Type B pancreatic cell (in vitro differentiated cells): ENCODE measurements at places on chromosomes 7 and 10.

DNA sequence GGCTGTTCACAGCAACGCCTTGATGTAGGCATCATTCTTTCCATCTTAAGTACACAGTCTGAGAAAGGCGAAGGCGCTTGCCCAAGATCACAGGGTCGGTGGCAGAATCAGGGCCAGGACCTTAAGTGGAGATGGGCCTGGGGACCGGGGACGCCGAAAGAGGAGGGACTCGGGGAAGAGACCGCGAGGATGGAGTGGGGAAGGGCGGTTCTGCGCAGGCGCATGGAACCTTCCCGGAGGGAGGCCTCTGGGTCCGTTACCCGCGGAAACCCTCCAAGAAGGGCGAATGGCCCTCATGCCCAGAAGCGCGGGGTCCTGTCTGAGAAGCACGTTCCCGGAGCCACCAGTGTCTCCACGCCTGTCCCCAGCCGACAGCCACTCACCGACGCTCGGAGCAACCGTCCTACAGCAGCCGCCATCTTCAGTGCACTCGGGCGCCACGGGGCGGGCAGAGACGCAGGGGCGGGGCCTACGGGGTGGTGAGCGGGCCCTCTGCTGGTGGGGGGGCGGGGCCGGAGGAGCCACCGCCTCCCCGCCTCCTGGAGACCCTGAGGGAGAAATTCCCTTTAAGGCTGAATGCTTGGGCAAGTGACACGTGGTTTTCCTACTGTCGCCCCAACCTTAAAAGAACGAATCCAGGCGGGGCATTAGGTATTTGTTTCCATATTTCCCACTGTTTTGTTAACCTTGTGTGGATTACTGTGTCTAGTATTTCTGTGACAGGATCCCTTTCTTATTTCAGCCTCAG lies at the start of gene PRDX3:
PRDX3 (minus strand) TSS at position 441 of the 748 bp plus-strand sequence; CDS start at position 419, 22 bp downstream.
- H3K4me1 ChIP-seq = peaks cover 19% of the 10 kb centered on the region
- H3K4me3 ChIP-seq = peak within 1 kb of the TSS; percentile 98
- peaks cover 11% of the 10 kb centered on the region for H3K36me3 ChIP-seq
- peak; percentile 95 for DNase-seq
- H3K27ac ChIP-seq = peak within 1 kb of the TSS; percentile 91

GRCh38 chr10:36345175-36345533 lies 703.1 kb upstream of the FZD8 start:
- no peak for DNase-seq
- H3K4me1 ChIP-seq = no peaks in the 10 kb centered on the region
- H3K36me3 ChIP-seq = no peaks in the 10 kb centered on the region
- no peak overlapping the region for H3K27ac ChIP-seq
- H3K27me3 ChIP-seq = no peaks in the 10 kb centered on the region

DNA sequence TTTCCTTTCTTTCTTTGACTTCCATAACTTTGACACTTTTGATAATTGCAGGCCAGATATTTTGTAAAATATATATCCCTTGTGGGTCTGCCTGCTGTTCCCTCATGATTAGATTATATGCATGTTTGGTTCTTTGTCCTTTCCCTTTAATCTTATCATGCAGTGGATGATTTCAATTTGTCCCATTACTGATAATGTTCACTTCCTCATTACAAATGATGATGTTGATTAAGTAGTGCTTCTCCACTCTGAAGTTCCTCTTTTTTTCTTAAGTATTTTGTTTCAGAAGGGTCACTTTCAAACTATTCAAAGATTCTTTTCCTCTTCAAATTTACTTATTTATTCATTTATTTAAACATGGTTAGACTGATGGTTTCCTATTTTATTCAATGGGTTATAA lies 898.1 kb downstream of the XPNPEP1 start:
- no peak overlapping the region for H3K27ac ChIP-seq
- H3K27me3 ChIP-seq = no peaks in the 10 kb centered on the region
- no peaks in the 10 kb centered on the region for H3K4me1 ChIP-seq
- DNase-seq = no peak
- no peaks in the 10 kb centered on the region for H3K36me3 ChIP-seq
- H3K4me3 ChIP-seq = no peak overlapping the region

DNA sequence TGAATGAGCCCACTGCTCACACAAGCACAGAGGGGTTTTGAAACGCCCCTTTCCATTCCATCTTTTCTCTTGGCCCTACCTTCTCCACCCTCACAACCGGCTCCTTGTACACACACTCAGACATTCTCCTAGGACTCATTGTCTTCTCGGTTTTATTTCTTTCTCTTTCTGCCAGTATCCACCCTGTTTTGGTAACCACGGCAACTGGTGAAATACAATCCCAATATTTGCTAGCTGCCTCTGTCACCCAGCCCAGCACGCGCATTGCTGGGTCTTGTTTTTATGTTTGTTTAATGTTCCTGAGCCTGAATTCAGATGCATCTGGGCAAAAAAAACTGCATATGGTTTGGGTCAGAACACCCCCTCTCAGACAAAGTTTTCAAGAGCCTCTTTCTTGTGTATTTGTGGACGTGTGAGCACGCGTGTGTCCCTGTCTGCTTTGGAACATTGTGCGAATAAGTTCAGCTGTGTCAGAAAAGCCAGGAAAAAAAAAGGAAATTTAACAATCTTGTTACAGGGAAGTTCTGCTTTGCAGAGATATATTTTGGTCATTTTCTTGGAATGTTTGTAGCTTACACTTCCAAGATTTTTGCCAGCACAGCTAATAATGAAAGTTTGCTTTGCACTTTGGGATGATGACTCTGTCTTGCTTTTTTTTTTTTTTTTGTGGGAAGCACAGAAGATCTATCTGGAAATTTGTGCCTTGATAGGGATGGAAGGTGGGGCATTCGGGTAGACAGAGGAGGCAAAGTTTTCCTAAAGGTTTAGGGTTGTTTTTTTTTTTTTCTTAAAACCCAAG lies 225.9 kb downstream of the TRIL start:
- no peak overlapping the region for H3K4me3 ChIP-seq
- no peak for DNase-seq
- peaks cover 3% of the 10 kb centered on the region for H3K36me3 ChIP-seq
- peaks cover 45% of the 10 kb centered on the region for H3K4me1 ChIP-seq
- no peak overlapping the region for H3K27ac ChIP-seq

GRCh38 chr7:156665101-156665500 lies 24.5 kb downstream of the RNF32 start:
- H3K36me3 ChIP-seq = peaks cover 8% of the 10 kb centered on the region
- peaks cover 19% of the 10 kb centered on the region for H3K4me1 ChIP-seq
- no peak for DNase-seq
- H3K4me3 ChIP-seq = peak overlapping the region; percentile 22

- H3K27me3 ChIP-seq = no peaks in the 10 kb centered on the region
- peaks cover 3% of the 10 kb centered on the region for H3K36me3 ChIP-seq
- no peak overlapping the region for H3K4me3 ChIP-seq
- no peak for DNase-seq
- no peaks in the 10 kb centered on the region for H3K4me1 ChIP-seq
Observed at GRCh38 chr10:35185260-35186034, 58.8 kb downstream of the CREM start.

DNA sequence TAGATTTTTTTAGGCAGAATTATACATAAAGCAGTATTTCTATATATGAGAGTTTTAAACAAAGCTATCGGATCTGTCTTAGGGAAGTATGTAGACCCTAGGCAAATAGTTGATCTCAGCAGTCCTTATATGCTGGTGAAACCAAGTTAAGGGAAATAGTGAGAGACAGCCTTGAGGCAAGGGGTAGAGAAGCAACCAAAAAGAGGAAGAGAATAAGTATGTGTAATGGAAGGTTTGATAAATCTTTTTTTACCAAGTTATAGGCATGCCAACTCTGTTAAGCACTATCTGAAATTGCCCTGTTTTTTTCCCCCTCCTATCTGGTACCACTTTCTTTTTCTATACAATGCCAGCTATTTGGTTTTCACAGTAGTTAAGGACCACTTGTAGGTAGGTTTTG lies 19.9 kb downstream of the SPAG6 start:
- H3K36me3 ChIP-seq = no peaks in the 10 kb centered on the region
- H3K27ac ChIP-seq = no peak overlapping the region
- DNase-seq = no peak

DNA sequence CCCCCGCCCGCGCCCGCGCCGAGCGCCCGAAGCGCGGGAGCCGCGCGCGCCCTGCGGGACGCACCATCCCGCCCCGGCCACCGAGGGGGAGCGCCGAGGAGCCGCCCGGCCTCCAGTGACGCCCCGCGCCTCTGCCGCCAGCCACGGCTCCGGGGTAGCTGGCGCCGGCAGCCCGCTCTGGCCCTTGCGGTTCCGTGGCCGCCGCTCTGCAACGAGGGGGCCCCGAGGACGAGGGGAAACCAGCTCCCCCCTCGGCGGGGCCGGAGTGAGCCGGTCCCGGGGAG lies at the start of gene PAXIP1:
PAXIP1 (minus strand) TSS at position 33 of the 284 bp plus-strand sequence. CDS start 195 bp downstream, outside the sequence.
- H3K27me3 ChIP-seq = no peaks in the 10 kb centered on the region
- peak within 1 kb of the TSS; percentile 97 for H3K4me3 ChIP-seq
- H3K36me3 ChIP-seq = peaks cover 9% of the 10 kb centered on the region
- peak within 1 kb of the TSS; percentile 97 for H3K27ac ChIP-seq

GRCh38 chr7:117021366-117021765 lies 68.1 kb downstream of the ST7 start:
- H3K36me3 ChIP-seq = no peaks in the 10 kb centered on the region
- peaks cover 15% of the 10 kb centered on the region for H3K4me1 ChIP-seq
- H3K27me3 ChIP-seq = no peaks in the 10 kb centered on the region
- no peak overlapping the region for H3K27ac ChIP-seq
- H3K4me3 ChIP-seq = no peak overlapping the region
- DNase-seq = no peak

DNA sequence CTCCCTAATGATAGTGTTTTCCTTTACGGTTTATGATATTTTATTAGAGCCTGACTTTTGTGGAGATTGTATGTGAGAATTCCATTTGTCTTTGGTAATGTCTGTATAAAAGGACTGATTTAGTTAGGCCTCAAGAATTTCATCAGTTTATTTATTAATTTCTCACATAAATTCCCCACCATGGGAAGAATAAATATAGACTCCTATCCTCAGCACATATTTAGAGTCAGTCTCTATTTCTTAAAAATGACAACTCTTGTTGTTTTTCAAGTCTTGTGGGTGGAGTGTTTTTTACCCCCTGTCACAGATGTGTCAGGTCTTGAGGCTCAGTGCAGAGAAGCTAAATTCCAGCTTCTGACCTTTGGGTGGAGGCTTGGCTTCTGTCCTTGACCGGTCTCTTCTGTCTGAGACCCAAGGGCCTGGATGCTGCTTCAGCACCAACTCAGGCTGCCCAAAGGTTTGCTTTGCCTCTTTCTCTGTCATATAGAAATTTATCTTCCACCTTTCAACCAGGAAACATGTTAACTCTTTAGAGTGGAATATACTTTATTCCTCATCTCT lies 117.3 kb upstream of the INHBA start:
- no peak overlapping the region for H3K4me3 ChIP-seq
- no peak overlapping the region for H3K27ac ChIP-seq
- DNase-seq = no peak
- no peaks in the 10 kb centered on the region for H3K4me1 ChIP-seq
- no peaks in the 10 kb centered on the region for H3K36me3 ChIP-seq

DNA sequence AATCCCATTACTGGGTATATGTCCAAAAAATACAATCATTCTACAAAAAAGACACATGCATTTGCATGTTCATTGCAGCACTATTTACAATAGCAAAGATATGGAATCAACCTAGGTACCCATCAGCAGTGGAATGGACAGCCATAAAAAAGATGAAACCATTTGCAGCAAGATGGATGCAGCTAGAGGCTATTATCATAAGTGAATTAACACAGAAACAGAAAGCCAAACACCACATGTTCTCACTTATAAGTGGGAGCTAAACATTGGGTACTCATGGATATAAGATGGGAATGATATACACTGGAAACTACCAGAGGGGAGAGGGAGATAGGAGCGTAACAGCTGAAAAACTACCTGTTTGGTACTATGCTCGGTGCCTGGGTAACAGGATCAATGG lies 154.0 kb downstream of the TMEM26 start:
- H3K27ac ChIP-seq = no peak overlapping the region
- peaks cover 4% of the 10 kb centered on the region for H3K36me3 ChIP-seq
- peaks cover 6% of the 10 kb centered on the region for H3K4me1 ChIP-seq
- H3K27me3 ChIP-seq = peaks cover 3% of the 10 kb centered on the region
- no peak for DNase-seq

DNA sequence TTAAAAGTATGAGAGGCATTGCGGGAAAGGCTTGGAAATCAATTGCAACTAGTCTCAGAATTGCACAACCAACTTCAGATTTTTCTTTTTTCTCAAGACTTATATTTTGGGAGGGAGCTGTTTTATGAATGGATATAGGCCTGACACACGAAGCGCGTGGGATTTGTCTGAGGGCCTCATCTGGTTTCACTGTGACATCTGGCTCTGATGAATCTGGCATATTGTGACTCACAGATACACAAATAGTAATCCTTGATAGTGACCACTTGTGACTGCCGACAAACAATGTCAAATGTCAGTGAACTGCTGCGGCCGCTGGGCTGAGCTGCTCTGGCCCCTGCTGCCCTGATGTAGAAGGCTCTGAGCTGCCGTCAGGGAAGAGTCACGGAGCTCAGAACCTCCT lies 655.1 kb downstream of the INHBA start:
- no peaks in the 10 kb centered on the region for H3K27me3 ChIP-seq
- H3K27ac ChIP-seq = no peak overlapping the region
- no peak overlapping the region for H3K4me3 ChIP-seq
- peaks cover 27% of the 10 kb centered on the region for H3K4me1 ChIP-seq
- DNase-seq = no peak
- no peaks in the 10 kb centered on the region for H3K36me3 ChIP-seq

GRCh38 chr10:15700078-15700674 lies 19.5 kb downstream of the ITGA8 start:
- no peak overlapping the region for H3K27ac ChIP-seq
- no peaks in the 10 kb centered on the region for H3K4me1 ChIP-seq
- H3K4me3 ChIP-seq = no peak overlapping the region
- no peak for DNase-seq

GRCh38 chr7:15015545-15016314 lies 113.2 kb upstream of the DGKB start:
- peak overlapping the region; percentile 72 for H3K27ac ChIP-seq
- no peak for DNase-seq
- peak overlapping the region; percentile 81 for H3K4me3 ChIP-seq
- H3K27me3 ChIP-seq = no peaks in the 10 kb centered on the region
